ENCODE measurements at places on chromosomes 3 and 15.

DNA sequence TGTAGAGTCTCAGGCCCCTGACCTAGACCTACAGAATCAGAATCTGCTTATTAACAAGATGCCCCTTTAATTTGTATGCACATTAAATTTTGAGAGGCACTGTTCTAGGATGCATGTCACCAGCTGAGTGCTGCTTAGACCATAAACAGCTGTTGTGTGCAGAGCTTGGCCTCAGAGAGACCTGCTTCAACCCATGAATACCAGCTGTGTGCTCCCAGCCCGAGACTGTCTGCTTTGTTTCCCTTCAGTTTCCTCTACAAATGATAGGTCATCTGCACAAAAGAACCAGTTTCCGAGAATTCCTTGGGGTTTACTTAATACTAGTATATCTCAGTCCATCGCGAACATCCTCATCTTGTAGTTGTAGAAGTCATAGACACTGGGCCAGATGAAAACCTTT lies 158.5 kb upstream of the PFN2 start:
- no peak for DNase-seq

DNA sequence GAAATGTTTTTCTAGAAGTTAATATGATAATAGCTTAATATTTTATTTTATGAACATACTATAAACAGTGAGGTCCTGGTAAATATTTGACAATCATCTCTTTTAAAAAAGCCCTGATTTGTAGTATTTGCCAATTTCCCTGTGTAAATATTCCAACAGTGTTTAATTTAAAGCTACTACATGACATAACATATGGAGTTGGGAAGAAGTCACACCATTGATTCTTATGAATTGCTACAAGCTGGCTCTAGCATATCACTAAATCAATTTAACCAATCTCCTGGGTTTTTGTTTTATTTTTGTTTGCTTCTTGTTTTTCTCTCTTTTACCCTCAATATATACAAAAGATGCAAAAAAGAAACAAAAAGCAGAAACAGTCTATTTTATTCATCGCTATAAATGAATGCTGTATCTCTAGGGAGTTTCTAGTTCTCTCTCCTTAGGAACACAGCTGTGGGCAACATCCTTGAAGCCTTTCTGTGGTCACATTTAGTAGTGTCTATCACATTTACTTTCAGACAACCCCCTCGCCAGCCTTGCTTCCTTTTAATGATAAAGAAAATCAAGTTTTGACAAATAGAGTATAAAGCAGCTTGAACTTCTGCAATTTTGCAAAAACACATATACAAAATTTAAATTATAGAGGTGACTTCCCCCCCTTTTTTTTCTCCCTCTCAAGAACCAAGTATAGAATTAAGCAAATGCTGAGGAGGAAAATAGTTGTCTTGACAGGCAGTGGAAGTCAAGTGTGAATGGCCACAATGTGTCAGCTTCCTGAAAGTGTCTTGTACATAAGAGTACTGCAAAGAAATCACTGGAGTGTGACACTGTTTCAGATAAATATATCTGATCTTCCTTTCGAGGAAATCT lies 21.4 kb downstream of the CCR1 start:
- no peak for DNase-seq

DNA sequence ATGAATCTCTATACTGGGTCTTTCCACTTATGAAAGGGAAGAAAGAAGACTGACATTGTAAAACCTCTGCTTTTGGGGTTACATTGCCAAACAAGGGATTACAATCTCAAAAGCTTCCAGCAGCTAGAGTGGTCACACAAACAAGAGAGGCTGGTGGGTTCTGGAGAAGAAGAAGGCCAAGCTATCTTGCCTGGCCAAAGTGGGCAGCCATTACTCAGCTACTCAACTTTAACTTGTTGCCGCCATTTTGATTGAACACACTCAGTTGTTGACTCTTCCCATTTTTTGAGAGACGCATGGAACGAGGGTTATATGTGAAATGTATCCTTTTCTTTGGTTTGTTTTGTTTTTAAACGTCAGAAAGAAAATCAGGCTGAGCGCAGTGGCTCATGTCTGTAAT lies 50.9 kb downstream of the BHLHE40 start:
- DNase-seq: no peak

DNA sequence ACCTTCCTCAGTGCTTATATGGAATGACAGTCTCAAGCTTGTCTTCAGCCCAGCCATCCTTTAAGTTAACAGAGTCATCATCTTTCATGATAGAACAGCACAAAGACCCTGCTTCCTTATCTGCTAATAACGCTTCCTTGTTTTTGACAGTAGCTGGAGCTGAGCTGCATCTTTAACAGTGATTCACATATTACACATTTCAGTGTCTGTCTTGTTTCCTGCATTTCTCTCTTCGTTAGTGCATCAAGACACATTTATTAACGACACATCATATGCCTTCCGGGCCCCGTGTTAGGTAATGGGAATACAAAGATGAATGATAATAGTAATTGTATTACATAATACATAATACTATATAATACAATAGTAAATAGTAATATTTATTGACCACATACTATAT lies 30.2 kb upstream of the GREM1 start:
- no peak for DNase-seq

DNA sequence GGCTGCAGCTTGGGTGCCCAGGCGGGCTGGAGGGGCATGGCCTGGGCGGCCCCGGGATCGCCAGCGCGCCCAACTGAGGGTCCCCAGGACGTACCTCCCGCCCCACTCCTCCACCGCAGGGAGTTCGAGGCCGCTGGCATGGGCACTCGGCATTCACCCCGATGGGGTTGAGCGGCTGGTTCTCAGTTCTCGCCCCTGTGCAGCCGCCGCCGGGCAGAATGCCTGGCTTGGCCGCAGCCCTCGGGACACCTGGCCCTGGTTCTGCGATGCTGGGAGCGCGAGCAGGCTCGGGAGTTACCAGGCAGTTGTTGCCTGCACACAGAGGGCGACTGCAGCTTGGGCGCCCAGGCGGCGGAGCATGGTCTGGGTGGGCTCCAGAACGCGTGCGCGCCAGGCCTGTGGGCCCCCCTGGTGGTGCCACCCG lies 121.4 kb downstream of the LMLN start:
- DNase-seq: no peak

DNA sequence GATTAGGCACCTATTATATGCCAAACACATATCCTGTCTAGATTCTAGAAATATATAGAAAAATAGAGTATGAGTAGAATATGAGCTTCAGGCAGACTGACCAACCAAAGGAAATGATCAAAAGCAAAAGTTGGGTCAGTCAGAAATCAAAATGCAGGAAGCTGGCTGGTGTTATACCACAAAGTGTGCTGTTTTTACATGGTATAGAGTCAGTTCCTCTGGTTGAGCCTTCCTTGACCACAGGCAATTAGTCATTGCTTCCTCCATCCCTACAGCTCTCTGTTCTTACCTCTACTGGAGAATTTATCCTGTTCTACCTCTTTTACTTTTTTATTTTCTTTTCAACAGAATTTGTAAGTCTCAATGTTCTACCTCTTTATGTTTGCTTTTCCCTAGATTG lies 149.8 kb downstream of the TMCO5A start:
- no peak for DNase-seq

Measured in activated T-cell treated with anti-CD3 and anti-CD28 coated beads for 48 hours (primary cell).